Right kidney (tissue), 9 donors: ENCODE measurements at places on chromosomes 5 and 9.

GRCh38 chr5:152819891-152820290 is 414.8 kb upstream of the NMUR2 start:
- no peak for DNase-seq

DNA sequence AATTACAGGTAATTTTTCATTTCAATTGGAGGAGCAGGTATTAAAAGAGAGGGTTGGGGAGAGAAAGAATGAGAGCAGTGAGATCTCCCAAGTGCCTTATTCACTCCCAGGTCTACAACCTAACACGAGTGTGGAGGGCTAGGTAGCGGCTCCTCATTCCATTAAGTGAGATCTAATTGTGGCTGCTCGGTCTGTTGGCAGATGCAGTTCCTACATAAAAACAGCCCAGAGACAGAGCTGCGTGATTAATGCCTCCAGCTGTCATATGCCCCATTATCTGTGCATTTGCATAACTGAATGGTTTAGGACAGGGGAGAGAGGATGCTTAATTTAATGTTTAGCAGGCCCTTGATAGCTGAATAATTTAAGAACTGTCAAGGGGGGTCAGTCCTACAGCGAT is 100.5 kb downstream of the PSAT1 start:
- no peak for DNase-seq

DNA sequence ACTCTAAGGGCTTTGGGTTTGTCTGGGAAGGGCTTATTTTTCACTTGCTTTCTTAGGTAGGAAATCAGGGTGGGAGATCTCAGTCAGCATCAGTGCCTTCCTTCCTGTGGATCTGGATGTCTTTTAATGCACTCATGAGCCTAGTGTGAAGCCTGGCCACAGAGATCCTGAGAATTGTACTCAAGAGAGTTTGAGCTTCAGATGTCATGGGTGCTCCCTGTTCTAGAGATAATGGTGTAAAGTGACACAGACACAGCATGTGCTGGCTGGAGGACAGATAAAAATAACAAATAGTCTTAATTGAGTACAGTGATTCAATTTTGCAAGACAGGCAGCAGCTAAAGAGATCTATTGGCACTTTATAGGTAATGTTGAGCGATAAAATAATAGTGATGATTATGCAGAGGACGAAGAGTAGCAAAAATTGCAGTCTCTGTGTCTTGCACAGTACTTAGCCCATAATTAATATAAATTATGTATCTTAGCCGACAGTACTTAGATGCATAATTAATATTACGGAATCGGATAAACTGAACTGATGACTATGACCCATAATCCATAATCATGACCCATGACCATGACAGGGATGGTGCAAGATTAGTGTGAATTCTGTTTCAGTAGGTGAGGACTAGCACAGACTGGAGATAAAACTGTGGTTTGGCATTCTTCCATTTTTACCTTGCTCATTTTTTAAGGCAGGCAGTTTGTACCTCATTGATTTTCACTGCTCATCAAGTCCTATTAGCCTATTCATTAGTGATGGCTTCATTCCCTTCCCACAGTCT is 408.7 kb upstream of the PIK3R1 start:
- DNase-seq, result no peak

DNA sequence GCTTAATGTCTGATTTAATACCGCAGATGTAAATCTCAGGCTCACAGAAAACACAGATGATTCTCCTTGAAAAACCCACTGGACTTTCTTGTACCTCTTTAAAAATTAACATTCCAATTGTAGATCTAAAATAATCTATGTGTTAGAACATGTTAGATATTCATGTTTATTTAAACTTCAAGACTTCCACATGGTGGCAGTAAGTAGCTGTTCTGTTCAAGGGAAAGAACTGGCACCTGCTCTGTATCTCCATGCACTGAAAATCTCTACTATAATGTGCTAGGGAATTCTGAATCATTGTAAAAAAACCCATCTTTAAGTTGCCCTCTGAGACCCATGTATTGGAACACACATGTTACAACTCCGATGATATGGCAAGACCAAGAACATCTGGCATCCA is 366.9 kb downstream of the DMRTA1 start:
- DNase-seq, result peak; percentile 13

- no peak for DNase-seq
These were observed 69.3 kb downstream of the DTWD2 start for GRCh38 chr5:118919016-118919415.

DNA sequence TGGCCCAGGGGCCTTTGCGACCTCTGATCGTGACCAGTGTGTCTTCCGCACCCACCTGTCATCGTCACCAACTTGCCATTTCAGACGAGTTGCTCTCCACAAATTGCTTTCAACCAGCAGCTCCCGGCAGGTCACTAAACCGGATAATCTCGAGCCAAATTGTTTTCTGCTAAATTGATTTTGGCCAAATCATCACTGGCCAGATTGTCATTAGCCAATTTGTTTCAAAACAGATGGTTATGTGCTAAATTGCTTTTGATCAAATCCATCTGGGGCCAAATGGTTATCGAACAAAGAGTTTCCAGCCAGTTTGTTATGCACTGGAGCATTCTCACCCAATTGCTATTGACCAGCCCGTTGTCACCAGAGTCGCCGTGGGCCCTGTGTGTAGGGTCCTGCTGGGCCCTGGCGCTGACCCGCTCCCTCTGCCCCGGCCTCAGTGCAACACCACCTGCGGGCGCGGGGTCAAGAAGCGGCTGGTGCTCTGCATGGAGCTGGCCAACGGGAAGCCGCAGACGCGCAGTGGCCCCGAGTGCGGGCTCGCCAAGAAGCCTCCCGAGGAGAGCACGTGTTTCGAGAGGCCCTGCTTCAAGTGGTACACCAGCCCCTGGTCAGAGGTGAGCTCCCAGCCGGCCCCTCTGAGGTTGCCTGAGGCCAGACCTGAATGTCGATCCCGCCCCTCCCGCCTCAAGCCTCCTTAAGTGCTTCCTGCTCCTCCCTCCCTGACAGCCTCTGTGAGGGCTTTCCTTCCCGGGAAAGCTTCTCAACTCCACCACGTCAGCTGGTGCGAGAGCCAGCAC is 35.6 kb downstream of the ADAMTSL2 start:
- DNase-seq, result no peak

DNA sequence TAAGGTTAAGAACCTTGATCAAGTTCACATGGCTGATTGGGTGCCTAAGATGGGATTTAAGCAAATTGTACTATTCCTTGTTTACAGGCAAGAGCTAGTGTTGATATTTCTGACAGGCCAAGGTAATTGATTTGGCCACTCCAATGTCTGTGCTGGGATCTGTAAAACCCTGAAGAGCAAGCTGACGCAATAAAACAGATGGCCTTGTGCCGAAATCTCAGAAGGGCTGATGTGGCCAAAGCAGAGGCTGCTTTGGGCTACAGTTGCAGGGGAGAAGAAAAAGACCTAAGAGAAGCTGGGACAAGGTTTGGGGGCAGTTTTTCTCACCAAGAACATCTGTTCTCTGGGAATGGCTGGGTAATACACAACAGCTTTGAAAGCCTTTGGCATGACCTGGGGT is 463.2 kb upstream of the ZNF608 start:
- no peak for DNase-seq

GRCh38 chr9:89426384-89426961 is 71.4 kb downstream of the SEMA4D start:
- DNase-seq, result no peak

DNA sequence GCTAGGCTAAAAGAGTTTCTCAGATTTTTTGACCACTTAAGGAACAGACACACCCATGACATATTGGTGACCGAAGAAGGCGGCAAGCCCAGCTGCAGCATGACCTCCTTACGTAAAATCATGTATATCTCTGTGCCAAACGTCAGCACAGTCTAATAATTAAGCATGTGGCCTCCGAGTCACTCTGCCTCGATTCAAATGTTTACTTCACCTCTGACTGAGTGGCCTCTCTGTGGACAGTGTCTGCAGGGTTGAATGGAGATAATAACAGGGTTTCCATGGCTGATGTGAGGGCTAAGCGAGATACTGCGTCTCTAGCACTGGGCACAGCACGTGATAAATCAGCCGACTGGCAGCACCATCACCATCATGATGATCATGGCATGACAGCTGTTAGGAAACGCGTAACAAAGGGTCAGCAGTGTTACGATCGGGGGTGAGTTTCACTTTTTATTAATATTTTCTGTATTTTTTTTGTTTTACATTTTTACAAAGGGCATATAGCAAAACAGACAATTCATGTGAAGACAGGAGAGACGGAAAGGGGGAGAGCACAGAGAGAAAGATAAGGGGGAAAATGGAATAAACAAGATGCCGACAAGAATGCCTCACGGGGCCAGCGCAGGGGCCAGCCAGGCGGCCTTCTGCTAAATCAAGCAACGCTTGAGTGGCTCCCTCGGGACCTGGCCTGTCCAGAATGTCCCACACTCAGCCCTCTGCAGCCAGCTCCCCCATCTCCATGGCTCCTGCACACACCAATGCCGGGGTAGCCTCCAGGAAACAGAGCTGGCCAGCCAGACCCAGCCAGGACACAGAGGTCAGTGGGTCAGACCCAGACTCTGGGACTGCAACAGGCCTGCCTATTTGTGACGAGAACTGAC is 60.3 kb downstream of the ADAMTS2 start:
- peak; percentile 54 for DNase-seq

- DNase-seq, result no peak
These were observed 10.1 kb downstream of the HRH2 start for GRCh38 chr5:175668006-175668405.

DNA sequence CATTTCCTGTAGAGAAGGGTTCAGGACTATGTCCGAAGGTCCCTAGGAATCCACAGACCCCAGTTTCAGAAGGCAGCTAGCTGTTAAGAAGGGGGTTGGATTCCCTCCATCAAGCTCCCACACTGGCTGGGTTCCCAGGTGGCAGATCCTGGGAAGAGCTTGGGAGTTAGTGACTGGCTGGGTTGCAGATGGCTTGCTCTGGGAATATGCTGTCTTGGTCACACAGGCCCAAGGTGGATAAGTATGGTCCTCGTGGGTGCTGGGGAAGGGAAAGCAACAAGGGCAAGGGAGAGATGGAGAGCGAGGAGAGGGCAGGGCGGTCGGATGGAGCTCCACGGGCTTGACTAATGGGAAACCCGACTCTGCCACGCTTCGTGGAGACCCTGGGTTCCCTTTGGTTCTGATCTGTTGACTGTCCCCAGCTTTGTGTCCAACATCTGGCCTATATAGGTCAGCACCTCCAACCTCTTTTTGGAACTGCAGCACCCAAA is 17.4 kb downstream of the SH3PXD2B start:
- DNase-seq, result no peak

DNA sequence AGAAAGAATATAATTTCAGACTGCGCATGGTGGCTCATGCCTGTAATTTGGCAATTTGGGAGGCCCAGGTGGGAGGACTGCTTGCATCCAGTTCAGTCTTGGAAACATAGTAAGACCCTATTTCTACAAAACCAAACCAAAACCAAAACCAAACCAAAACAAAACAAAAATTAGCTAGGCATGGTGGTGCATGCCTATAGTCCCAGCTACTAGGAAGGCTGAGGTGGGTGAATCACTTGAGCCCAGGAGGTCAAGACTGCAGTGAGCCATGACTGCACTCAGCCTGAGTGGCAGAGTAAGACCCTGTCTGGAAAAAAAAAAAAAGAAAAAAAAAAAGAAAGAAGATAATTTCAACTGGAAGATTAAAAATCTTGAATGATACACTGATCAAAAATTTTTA is 137.0 kb upstream of the ACOT12 start:
- DNase-seq, result no peak

DNA sequence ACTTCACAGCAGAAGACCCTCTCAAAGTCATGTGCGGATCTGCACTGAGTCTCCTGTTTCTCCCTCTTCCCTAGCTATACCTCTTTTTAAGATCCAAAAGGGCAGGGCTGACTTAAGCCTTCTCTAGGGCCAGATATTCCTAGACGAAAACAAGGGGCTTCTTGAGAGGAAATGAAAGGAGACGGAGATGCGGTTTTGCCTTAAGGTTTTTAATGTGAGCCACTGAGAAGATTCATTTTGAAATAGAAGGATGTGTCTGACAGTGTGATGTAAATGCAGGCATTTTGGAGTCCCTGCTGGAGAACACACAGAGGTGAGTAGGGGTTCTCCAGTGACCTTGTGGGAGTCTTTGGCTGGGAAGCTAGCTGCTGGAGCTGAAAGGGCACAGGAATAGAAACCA is 15.6 kb upstream of the IL12B start:
- DNase-seq, result no peak

DNA sequence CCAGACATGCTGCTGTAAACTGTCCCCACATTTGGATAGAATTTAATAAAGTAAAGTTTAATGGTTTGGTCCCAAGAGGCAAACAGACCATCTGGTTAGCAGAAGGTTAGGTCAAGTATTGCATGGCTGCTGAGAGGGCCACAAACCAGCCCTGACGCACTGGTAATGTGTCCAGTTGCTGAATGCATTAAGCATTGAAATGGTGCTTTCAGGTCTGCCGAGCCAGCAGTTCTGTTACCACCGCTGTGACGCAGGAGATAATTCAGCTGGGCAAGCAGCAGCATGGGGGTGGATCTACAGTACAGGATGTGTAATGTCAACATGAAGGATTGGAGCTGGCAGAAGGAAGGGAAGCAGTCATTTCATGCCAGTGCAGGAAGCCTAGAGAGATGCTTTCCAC is 16.0 kb downstream of the ZNF462 start:
- DNase-seq, result no peak

DNA sequence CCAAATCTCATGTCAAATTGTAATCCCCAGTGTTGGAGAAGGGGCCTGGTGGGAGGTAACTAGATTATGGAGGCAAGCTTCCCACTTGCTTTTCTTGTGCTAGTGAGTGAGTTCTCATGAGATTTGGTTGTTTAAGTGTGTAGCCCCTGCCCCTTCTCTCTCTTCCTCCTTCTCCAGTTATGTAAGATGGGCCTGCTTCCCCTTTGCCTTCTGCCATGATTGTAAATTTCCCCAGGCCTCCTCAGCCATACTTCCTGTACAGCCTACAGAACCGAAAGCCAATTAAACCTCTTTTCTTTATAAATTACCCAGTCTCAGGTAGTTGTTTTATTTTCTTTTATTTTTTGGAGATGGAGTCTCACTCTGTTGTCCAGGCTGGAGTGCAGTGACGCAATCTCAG is 18.2 kb upstream of the TXNDC8 start:
- DNase-seq, result no peak

- DNase-seq, result no peak
These were observed 301.8 kb upstream of the TRPC7 start for GRCh38 chr5:136666970-136667620.

GRCh38 chr5:132826424-132827082 is 3.9 kb downstream of the SHROOM1 start:
- DNase-seq, result no peak

GRCh38 chr9:138013836-138014562 is 136.4 kb downstream of the CACNA1B start:
- no peak for DNase-seq
